ENCODE measurements at places on chromosomes 1 and 21. TPM values are rescaled to one million over a fixed set of nuclear protein-coding genes. Genes with fewer than 3 reads are reported as not detected.
A peak's percentile ranks its signal among the peaks of the same experiment; 100 is the strongest.

DNA sequence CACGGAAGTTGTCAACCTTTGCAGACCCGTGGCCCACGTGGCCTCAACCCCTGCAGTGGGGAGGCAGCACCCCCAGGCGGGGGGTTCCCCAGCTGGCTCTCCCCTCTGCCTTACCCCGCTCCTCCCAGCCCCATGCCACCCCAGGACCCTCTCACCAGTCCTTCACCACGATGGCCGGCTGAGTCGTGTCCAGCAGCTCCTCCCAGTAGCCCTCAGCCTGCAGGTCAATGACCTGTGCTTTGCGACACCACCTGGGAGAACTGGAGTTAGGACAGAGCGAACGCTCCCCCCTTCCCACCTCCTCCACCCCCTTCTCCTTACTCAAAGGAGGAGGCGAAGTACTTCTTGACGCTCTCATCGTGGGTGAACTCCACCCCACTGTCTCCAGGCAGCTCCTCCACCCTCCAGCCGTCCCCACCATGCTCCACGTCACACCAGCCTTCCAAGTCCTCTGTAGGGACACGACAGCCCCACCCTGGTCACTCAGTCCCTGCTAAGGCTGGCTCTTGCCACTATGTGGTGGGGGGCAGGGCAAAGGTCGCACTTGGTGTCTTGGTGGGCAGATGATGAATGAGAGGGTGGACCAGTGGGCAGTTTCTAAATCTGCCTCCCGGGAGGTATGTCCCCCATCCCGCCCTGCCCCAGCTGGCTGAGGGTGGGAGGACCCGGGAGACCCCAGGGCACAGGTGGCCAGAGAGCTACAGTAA lies 4.5 kb downstream of the FBXO2 start:
- DNase-seq = no peak

The HPDL gene
- 113 TPM for total RNA-seq

- DNase-seq = no peak
Observed at GRCh38 chr21:44618909-44619308, 7.0 kb downstream of the KRTAP10-8 start.

GRCh38 chr1:5570931-5571330 lies 421.3 kb downstream of the NPHP4 start:
- peak; percentile 3 for DNase-seq

The CRYAA gene
- total RNA-seq = not detected

Measured in HT-29 (cell line).